Natural killer cell treated with Interleukin-12 subunit alpha and Interleukin-12 subunit beta and Interleukin-15 and Interleukin-18, amount 100 ng/mL, for 72 hours (primary cell): ENCODE measurements at places on chromosomes 2 and 18. TPM values are rescaled to one million over a fixed set of nuclear protein-coding genes. Genes with fewer than 3 reads are reported as not detected.

The SERPINB13 gene
- total RNA-seq, result not detected

The KIF1A gene
- not detected for total RNA-seq

The ONECUT2 gene
- total RNA-seq, result 0.39 TPM

- DNase-seq, result no peak
Observed at GRCh38 chr2:182767578-182767977, 51.5 kb downstream of the DNAJC10 start.

DNA sequence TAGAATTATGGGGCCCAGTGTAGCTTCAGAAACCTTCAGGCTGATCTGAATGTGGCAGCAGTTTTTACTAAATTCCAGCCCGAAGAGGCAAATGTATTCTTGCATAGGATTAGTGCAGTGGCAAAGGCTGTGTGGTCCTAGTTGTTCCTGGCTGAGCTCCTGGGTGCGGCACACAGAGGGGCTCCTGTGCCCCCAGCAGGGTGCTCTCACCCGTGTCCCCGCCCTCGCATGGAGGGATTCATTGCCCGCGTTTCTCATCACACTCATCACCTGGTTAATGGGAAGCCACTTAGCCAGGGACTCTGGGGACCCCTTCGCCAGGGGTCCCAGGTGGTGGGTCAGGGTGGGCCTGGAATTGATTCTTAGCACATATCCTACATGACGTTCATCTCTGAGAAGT, 3.9 kb downstream of the KCNG2 start:
- DNase-seq, result no peak
